Fibroblast of upper back skin (primary cell): ENCODE measurements at places on chromosomes 4 and X.
A peak's percentile ranks its signal among the peaks of the same experiment; 100 is the strongest.

DNA sequence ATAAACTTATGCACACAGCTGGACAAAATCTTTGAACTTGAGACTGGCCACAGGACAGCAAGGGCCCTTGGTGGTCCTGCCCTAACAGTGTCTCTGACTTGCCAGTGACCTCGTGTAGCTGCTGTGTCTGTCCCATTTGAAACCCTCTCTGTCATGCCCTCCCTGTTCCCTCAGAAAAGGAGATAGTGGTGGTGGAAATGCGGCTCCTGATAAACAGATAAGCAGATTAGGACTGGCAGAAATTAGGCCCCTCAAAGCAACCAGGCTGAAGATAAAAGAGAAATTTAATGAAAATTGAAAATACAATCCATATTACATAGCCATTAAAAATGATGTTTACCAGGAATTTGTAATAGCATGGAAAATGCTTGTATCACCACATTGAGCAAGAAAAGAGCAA is 136.6 kb upstream of the ATP6AP2 start:
- DNase-seq: no peak

DNA sequence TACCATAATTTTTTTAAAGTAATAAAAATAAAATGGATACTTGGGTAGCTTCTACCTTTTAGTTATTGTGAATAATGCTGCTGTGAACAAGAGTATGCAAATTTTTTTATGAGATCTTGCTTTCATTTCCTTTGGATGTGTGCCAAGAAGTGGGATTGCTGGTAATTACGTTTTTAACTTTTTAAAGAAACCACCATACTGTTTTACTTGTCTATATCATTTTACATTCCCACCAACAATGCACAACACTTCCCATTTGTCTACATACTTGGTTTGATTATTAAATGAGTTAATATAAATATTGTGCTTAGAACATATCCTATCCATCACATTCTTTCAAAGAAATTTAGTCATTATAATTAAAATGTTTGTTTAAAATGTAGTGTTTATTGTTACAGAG is 3.9 kb upstream of the SULT1B1 start:
- no peak for DNase-seq

DNA sequence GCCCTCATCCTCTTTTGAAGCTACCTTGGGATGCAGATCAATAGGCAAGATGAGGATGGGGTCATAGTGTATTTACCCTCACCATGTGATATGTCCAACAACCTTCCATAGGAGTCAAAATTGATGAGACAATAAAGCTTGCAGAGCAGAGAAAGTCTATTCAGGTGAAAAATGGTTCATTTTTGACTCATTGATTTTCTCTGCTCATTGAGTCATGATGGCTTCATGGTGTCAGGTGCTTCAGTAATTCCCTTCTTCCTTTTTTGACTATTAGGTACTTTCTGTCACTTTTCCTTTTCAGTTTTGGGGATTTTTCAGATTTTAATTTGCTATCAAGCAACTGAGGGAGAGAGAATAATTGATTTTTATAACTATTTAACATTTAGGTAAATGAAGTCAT is 55.9 kb upstream of the IL2 start:
- no peak for DNase-seq

DNA sequence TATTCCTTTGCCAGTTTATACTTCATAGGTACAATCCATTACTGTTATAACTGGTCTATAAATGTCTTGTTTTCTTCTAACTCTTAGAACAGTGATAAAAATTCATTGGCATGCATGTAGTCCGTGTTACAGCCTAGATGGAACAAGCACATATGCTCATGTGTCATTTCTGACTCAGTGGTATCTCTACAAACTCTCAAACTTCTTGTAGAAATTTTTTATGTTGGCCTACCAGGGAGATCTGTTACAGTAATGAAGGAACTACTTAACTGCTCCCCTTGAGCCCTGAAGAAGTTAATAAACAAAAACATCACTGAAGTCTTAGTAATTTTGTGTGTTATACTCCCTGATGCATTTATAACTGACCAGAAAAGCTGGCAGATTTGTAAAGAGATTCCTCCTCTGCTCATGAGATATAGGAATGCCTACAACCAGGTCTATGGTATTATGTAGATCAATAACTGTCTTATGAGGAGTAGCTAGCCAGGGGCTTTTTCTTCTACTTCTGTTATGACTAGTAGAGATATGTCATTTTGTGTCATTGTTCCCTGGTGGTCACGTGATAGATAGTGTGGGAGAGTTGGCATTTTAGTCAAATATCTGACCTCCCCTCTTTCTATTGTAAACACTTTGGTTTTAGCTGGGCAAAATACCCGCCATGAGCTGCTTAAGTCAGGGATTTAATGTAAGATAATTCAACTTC is 53.7 kb upstream of the FAAH2 start:
- no peak for DNase-seq

GRCh38 chr4:47418147-47418546 is 45.4 kb downstream of the COMMD8 start:
- no peak for DNase-seq

DNA sequence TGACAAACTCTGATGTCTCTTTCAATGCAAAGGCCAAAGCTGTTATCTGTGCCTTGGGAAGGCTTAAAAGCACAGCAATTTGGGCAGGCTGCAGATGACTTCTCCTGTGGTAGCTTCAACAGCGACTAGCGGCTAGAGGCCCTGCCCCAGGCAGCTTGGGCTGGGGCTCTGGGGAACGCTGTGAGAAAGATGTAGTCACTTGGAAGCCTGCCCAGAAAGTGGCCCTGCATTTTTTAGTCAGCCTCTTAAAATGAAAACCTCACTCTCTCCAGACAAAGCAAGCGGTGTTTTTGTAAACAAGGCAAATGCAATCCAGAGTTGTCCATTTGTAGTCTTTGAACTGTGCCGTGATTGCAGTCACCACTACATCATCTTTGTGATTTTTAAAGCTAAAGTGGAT is 27.5 kb downstream of the PCYT1B start:
- DNase-seq: peak; percentile 57

DNA sequence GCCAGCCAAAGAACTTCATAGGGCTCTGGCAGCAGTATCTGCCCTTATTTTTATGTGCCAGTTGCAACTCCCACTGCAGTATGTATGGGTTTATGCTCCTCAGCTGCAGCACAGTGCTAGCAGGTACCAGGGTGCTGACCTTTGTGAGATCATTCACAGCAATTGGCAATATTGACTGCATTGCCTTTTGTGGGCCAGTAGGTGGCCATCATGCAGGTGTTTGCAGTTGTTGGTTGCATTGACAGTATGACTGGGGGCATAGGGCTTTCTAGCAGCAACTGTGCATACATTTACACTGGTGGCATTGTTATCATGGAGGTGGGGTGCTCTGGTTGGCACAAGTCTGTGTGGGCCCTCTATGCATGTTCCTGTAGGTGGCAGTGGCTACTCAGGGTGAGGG is 42.5 kb downstream of the FAAH2 start:
- DNase-seq: no peak

DNA sequence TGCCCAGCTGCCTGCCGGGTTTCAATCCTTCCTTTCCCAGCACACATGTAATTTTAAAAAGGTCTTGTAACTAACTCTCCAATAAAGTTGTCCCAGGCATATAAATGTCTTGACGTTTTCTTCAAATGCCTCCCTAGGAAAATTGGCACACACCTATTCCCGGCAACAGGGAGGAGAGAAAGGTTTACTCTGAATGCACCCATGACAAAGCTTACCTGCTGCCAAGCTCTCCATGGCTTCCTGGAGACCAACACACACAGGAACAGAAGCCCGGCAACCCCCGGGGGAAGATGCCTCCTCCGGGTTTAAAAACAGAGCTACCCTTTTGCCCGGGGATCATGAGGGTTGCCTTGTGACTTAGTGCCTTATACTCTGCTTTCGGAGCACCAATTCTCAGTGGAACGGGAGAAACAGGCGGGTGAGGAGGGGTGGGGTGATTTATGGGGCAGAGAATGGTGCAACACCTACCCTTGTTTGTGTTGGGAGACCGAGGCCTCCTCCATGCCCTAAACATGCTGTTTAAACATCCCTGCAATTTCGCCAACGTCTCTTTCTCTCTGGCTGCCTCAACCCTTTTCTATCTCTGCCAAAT is 4.8 kb upstream of the GYG2 start:
- DNase-seq: no peak

- DNase-seq: no peak
Observed at GRCh38 chrX:4091046-4091760, 377.8 kb upstream of the PRKX start.

DNA sequence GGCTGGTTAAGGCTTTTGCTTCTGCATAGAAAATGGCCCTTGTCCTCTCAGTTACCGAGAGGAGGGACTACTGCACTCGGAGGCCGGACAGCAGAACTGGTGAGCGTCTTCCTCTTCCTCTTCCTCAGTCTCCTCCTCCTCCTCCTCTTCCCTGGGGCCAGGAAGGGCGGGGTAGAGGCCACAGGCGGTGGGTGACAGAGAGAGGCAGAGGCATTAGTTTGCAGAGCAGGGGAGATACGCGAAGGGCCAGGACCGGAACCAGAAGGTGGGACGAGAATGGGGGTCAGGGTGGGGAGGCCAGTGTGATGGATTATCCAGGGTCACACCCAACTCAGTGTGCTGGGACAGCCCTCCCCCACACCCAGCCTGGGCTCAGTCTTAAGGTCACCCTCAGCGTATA is 14.5 kb downstream of the IQSEC2 start:
- no peak for DNase-seq

- peak; percentile 41 for DNase-seq
Observed at GRCh38 chr4:47061435-47061834, 30.1 kb downstream of the GABRB1 start.

DNA sequence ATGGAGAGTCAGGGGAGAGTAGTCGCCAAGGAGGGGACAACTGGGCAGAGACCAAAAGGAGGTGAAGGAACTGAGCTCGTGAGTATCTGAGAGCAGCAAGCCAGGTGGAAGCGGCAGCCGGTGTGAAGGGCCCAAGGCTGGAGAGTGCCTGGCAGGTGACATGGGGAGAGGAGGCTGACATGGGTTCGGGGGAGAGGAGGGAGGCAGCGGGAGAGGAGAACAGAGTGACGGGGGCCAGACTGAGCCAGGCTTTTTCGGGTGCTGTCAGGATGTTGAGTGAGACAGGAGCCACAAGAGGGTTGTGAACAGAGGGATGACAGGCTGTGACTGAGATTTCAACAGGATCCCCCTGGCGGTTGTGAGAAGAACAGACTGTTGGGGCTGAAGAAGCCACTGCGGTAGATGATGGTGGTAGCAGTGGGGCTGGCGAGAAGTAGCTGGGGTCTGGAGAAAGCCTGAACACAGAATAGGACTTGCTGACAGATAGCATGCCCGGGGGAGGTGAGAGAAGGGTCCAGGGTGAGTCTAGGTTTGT is 5.7 kb downstream of the ELK1 start:
- DNase-seq: peak; percentile 36

- peak; percentile 9 for DNase-seq
Observed at GRCh38 chr4:64497491-64497890, 88.2 kb upstream of the TECRL start.

DNA sequence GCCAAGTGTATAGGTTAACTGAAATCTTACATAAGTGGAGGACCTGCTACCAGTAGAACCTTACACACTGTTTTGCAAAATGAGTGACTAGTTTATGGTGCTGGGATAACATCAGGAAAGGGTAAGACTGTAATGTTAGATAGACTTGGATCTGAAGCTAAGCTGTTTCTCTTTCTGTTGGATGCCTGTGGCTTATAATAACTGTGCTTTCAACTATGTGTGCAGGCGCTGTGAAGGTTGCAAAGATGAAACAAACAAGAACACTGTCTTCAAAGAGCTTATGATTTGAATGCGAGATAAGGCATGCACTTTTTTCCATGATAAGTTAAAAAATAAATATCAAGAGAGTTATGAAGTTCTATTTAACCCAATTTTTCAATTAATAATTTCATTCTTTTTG is 34.5 kb upstream of the LCORL start:
- DNase-seq: no peak

- no peak for DNase-seq
Observed at GRCh38 chr4:163613383-163613782, 118.9 kb downstream of the TMA16 start.

DNA sequence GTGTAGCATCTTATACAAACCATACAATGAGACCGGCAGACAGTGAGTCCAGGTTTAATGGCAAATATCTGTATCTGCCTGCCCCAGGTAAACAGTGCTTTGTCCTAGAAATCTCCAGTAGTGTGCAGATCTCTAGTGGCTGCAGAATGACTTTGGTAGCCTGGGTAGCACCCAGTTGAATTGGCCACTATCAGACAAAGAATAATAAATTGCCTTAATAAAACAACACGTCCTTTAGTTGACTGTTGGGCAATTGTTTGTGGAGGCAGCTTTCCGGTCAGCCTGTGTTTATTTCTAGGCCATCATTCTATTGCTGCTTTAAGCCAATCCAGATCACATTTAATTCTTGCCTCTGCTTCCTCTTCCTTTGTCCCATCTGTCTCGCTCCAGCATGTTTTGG is 52.5 kb downstream of the SNX25 start:
- DNase-seq: no peak

- no peak for DNase-seq
Observed at GRCh38 chr4:99886146-99886545, 8.1 kb downstream of the LAMTOR3 start.

DNA sequence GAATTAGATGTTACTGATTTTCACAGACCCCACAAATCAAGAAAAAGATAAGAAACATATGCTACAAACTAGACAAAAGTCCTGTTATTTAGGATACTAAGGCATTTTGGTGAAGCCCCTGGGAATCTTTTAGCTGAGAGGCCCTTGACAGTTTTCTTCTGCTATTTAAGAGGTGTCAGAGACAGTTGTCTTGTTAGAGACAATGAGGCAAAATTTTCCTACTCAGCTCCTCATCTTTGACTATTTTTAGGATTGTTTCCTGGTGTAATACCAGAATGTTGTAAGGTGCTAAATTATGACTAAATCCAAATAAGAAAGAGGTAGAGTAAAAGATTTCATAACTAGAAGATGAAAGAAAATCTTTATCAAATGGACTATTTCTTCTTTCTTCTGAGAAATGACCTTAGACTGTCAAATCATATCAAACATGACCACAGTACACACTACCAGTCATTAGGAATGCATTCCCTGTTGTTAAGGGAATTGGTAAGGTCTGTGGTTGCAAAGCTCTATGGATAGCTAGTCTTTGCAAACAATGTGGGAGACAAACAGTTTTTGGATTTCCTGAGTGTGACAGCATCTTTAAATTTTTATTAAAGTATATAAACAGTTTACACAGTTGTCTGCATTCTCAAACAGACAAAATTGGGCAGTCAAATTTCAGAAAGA is 926.1 kb downstream of the ADGRL3 start:
- no peak for DNase-seq
